ENCODE measurements at places on chromosomes 7 and 10.
A peak's percentile ranks its signal among the peaks of the same experiment; 100 is the strongest.

DNA sequence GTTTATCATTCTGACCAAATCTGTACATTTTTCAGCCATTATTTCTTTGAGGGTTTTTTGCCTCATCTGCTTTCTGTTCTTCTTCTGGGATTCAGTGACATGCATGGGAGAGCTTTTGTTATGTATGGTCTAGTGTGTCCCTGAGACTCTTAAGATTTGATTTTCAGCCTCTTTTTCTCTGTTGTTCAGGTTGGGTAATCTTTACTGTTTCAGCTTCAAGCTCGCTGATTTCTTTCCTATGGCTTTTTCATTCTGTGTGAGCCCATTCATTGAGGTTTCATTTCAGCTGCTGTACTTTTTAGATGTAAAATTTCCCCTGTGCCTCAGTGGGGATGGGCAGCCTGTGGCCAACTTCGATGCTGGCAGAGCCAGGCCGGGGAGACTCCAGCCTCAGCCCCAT, 38.1 kb downstream of the FOXK1 start:
- no peak for DNase-seq

DNA sequence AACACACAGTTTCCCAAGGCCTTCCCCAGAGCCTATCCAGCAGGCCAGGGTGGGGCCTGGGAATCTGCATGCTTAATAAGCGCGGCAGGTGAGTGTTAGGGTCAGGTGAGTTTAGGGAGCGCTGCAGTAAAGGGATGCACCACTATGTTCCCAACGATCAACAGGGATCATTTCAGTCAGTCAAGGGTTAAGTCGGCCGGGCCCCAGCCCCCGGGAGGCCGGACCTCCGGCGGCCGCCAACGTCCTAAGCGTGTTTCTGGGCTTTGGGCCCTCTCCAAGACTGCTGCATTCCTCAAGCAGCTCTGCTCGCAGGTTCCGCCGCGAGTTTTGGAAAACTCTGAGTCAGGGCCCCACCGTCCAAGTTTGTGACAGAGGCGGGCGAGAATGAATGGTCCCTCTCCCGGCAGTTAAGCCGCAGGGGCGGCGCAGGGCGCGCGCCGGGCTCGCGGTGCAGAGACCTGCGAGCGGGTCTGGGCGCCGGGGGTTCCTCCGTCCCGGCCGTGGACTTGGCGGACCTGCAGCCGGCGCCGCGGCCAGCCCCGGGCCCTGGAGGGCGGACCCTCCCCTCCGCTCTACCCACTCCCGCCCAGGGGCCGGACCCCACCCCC, 81.6 kb downstream of the ARHGAP22 start:
- DNase-seq: peak; percentile 65

- DNase-seq: no peak
Observed at GRCh38 chr7:44959433-44959951, 19.3 kb downstream of the MYO1G start.

DNA sequence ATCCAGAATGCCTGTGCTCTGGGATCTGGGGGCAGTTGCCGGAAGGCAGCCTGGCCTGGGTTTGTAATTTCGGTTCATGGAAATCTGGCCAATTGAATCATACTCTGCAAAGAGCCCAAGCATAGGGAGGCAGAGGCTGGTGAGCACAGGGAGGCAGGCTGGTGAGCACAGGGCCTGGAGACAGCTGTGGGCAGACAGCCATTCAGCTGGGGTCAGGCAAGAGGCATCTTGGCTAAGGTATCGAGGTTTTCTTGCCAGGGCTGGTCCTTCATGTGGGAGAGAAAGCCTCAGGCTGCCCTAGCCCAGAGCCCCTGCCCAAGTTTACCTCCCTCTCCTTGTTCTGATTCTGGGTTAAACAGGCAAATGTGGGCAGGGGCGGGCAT, 63.7 kb upstream of the BAIAP2L1 start:
- no peak for DNase-seq

GRCh38 chr7:137305901-137306621, 37.5 kb downstream of the PTN start:
- no peak for DNase-seq

- no peak for DNase-seq
Observed at GRCh38 chr7:32279500-32279899, 209.3 kb upstream of the PDE1C start.

- peak; percentile 7 for DNase-seq
Observed at GRCh38 chr10:80537086-80537735, 491 bp upstream of the SH2D4B start.

GRCh38 chr7:97971990-97972943, 17.7 kb downstream of the OCM2 start:
- DNase-seq: peak; percentile 72

DNA sequence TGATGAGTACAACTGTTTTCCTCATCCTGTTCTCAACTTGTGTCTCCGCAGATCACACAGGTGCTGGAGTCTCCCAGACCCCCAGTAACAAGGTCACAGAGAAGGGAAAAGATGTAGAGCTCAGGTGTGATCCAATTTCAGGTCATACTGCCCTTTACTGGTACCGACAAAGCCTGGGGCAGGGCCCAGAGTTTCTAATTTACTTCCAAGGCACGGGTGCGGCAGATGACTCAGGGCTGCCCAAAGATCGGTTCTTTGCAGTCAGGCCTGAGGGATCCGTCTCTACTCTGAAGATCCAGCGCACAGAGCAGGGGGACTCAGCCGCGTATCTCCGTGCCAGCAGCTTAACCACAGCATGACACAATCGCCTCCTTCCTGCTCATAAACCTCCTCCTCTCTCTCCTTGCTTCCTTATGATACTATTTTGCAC, 126.7 kb upstream of the PRSS58 start:
- DNase-seq: no peak

- no peak for DNase-seq
Observed at GRCh38 chr7:131501422-131501821, 55.0 kb downstream of the PODXL start.

DNA sequence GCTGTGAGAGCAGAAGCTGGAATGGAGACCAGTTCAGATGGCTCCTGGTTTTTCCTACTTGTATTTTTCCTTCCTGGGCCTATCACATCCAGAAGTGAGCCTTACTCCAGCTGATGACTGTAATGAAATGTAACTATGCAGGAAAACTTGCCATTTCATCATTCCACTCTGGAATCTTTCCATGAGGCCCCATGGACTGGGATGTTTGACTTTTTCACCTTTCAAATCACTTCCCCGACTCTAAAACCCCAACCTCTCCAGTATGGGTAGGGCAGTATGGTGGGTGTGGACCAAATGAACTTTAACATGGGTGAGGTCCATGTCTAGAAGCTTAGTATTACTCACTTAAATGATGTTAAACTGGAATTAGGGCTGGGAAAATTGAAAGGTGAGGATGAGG, 40.3 kb upstream of the DLD start:
- DNase-seq: no peak

- no peak for DNase-seq
Observed at GRCh38 chr7:140676306-140676705, 3.6 kb downstream of the ADCK2 start.

- DNase-seq: no peak
Observed at GRCh38 chr10:80144696-80145131, 12.2 kb downstream of the PLAC9 start.

DNA sequence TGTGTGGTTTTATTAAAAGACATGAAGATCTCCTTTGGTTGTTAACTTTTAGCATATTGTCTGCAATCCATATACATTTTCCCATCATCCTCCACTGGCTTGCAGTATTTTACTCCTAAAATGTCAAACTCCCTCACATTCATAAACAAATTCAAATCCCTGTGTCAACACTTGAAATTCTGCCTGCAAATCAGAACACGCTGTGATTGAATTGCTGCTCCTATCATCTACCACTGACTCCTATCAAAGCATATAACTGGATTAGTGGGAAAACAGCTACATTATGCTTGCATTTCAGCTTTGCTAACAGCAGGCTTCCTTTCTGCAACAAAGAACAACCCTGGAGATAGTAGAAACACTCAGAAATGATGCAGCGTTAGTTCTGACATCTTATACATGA, 281.8 kb upstream of the HGF start:
- no peak for DNase-seq

DNA sequence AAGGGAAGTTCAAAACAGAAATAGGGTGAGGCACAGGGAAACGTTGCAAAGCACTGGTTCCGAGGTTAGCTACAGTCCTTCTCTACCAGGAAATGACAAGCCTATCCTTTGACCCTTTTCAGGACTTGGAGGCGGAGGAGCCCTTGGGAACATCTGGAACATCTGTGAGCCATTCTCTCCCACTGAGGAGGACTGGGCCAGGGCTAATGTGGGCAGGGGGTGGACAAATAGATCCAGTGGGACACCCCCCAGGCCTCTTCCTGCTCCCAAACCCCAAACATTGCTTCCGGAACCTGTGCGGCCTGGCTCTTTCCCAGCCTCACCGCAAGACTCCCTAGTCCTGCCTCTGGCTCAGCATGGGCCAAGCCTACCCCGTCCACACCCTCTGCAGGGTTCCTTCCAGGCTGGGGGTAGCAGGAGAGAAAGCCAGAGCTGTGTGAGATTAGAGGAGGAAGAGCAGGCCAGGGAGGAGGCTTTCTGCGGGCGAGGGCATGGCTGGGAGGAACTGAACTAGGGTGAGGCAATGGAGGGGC, 36.5 kb downstream of the GHRHR start:
- no peak for DNase-seq

DNA sequence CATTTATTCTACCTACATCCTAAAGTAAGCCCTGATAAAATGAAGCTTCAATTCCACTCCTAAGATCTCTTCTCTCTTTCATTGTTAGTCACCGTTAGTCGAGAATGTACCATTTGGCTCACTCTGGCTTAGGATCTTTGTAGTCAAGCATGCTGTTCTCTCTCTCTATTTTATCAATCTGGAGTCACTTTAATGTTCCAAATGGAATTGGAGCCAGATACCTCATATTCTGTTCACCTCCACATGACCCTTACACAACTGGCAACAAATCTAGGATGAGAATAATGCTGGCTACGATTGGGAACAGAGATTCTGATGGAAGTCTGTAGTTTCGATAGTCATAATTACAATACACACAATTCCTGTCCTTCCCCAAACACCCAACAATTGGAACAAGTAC, 213.7 kb downstream of the TWIST1 start:
- no peak for DNase-seq

GRCh38 chr7:80563561-80564327, 51.9 kb upstream of the GNAT3 start:
- DNase-seq: no peak

GRCh38 chr7:25181532-25181931, 46.8 kb downstream of the NPVF start:
- no peak for DNase-seq

DNA sequence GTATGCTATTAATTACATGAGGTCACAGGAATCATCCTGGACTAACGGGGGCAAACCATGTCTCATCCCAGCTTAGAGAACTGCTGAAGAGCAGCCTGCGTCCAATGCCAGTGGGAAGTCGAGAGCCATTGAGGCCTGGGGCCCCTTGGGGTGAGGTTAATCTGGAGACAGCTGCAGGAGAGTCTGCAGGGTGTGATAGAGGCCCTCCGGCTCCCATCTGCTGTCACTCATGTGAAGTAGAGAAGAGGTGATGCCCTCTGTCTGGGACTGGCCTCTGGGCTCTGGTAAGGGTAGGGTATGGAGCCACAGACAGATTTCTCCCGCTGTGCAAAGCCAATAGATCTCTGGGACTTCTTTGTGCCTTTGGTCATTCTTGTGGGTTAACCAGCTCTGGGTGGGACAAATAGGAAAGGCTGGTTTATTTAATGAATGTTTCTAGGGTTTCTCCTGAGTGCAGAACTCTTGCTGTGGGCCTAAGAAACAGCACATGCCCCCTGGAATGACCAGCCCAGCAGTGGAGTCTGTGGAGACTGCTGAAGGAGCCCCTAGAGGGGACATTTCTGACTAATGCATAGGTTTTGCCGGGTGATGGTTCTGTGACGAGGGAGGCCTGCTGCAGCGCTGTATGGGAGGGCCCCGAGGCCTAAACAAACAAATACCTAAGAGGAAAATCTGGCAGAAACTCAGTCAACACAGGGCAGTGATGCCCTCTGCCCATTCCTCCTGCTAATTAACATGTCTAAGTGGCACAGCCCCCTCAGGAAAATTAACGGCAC, 34.5 kb downstream of the CRHR2 start:
- DNase-seq: peak; percentile 46

GRCh38 chr10:21511095-21511570, 14.3 kb downstream of the SKIDA1 start:
- no peak for DNase-seq

GRCh38 chr7:5278766-5279165, 4.0 kb upstream of the SLC29A4 start:
- no peak for DNase-seq

GRCh38 chr10:105347487-105347886, 706.4 kb downstream of the SORCS3 start:
- DNase-seq: no peak

DNA sequence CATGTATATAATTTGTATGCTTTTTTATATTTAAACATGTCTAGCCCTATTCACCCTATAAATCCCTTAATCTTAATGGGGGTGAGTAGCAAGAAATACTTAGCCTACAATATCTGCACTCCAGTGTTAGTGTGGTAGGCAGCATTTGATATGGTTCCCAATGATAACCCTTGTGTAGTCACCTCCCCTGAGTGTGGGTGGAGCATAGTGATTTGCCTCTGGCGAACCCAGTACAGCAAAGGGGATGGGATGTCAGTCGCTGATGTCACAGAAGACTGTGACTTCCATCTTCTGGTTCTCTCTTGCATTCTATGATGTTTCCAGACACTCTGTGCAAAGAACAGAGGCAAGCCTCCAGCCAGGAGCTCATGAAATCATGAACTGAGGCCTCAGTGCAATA, 211.2 kb downstream of the CRPPA start:
- DNase-seq: no peak

DNA sequence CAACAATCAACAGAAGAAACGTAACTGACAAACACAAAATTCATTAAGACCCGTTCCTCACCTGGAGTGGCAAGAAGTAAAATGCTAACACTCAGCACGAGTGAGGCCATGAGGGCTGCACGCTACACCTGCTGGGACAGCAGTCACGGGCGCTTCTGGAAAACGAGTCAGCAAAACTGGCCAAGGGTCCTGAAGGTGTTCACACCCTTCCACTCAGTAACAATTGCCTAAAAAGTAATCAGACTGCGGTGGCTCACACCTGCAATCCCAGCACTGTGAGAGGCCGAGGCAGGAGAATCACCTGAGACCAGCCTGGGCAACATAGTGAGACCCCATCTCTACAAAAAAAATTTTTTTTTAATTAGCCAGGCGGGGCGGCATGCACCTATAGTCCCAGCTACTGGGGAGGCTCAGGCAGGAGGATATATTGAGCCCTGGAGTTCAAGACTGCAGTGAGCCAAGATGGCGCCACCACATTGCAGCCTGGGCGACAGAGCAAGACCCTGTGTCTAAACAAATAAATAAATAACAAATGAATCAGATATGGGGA, 199.1 kb downstream of the MAD1L1 start:
- DNase-seq: no peak

All from right atrium auricular region (tissue), 2 donors.